Activated CD4-positive, alpha-beta T cell treated with anti-CD3 and anti-CD28 coated beads for 36 hours (primary cell): ENCODE measurements at places on chromosomes 1 and 21. TPM values are rescaled to one million over a fixed set of nuclear protein-coding genes. Genes with fewer than 3 reads are reported as not detected.
A peak's percentile ranks its signal among the peaks of the same experiment; 100 is the strongest.

Gene TSPEAR
- total RNA-seq, result not detected

Gene KIF1B
- 12.3 TPM for total RNA-seq

Gene TRIM67
- total RNA-seq, result not detected

Gene CLEC20A
- not detected for total RNA-seq

DNA sequence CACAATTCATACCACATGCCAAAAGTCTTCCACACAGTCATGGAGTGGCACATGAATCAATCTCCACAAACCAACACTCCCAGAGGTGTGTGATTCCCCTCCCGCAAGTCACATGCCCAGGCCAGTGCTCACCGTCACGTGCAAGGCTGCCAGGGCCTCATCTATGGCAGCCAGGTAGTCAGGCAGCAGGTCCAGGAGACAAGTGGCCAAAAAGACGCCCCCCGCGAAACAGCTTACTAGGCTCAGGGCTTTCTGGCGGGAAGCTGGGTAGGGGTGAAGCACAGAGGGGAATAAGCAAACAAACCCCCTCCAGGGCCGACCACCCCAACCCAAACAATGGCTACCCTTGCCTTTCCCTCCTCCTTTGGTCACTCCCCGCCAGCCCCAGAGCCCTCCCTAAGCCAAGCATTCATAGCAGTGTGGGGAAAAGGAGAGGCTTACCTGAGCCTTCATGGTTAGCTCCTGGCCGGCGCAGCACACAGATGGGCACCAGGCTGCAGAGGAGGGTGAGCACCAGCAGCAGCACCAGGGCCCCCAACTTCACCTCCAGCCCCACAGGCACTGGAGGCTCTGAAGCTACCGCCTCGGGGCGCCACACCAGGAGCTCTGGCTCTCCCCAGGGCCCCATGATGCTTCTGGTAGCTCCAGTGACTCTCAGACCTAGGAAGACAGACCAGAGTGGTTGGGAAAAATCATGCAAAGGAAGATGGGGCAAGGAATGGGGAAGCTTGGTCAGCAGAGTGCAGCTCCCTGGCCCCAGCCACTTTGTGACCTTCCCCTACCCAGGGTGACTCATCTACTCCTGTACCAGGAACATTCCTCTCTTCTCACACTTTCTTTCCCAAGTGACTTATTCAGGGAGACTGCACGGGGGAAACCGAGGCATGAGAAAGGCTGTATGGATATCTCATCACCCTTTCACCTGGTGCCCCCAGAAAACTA, 978 bp downstream of the SLC39A1 start:
- peak overlapping the region; percentile 81 for H3K4me3 ChIP-seq
- H3K27ac ChIP-seq, result peak overlapping the region; percentile 94
- H3K4me1 ChIP-seq, result peaks cover 42% of the 10 kb centered on the region
- H3K36me3 ChIP-seq, result peaks cover 21% of the 10 kb centered on the region

GRCh38 chr1:24796524-24796923, 51.3 kb downstream of the CLIC4 start:
- peaks cover 11% of the 10 kb centered on the region for H3K36me3 ChIP-seq
- no peaks in the 10 kb centered on the region for H3K4me1 ChIP-seq
- H3K4me3 ChIP-seq, result no peak overlapping the region
- DNase-seq, result no peak

- H3K27ac ChIP-seq, result no peak overlapping the region
- no peak for DNase-seq
- H3K4me1 ChIP-seq, result no peaks in the 10 kb centered on the region
- H3K4me3 ChIP-seq, result no peak overlapping the region
- no peaks in the 10 kb centered on the region for H3K27me3 ChIP-seq
Observed at GRCh38 chr1:240508950-240509349, 103.0 kb downstream of the GREM2 start.

DNA sequence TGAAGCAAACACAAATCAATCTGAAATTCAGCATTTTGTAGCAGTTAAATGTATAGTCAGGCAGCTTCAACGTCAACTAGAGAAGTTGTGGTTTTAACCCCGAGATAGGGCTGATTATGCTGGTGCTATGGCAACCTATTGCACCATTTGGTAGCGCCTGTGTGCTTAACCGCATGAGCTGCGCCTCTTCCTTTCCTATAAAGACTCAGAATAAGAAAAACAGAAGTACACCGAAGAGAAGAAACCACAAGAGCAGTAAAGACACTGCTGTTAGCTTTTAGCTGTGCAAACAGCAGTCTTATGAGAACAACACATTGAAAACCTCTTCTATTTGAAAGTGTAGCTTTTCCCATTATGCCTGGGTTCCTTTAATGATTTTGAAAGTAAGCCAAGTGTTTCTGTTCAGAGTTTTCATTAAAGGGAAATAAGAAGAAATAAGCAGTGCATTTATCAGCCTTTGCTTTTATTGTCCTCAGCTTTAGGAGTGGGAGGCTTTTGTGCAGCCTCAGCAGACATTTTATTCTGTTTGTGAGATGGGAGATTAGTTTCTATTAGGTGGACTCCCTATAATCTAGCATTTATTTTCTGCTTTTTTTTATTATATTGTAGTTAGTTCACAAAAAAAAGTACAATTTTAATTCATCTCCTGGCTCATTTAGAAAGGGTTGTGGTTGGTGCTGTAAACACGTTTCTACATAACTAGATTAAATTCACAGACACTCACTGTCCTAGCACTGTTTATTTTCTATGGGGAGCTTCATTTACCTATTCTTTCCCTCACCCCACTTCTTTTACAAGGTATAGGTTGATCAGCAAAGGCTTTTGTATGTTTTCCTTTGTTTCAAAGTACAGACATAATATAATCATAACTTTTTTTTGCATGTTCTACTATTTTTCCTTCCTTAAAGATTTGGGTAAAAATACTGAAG, 43.3 kb downstream of the PTPRC start:
- peak overlapping the region; percentile 61 for H3K4me3 ChIP-seq
- H3K36me3 ChIP-seq, result peaks cover 56% of the 10 kb centered on the region
- H3K4me1 ChIP-seq, result peaks cover 85% of the 10 kb centered on the region
- DNase-seq, result peak; percentile 89

- peak; percentile 24 for DNase-seq
- no peak overlapping the region for H3K4me3 ChIP-seq
- no peaks in the 10 kb centered on the region for H3K36me3 ChIP-seq
- H3K27ac ChIP-seq, result peak overlapping the region; percentile 41
- peaks cover 17% of the 10 kb centered on the region for H3K4me1 ChIP-seq
- H3K27me3 ChIP-seq, result peaks cover 19% of the 10 kb centered on the region
Observed at GRCh38 chr21:41956926-41957729, 3.3 kb upstream of the C2CD2 start.

- DNase-seq, result no peak
- H3K36me3 ChIP-seq, result peaks cover 2% of the 10 kb centered on the region
- no peak overlapping the region for H3K4me3 ChIP-seq
- no peaks in the 10 kb centered on the region for H3K27me3 ChIP-seq
Observed at GRCh38 chr1:231940701-231941100, 314.1 kb downstream of the DISC1 start.

DNA sequence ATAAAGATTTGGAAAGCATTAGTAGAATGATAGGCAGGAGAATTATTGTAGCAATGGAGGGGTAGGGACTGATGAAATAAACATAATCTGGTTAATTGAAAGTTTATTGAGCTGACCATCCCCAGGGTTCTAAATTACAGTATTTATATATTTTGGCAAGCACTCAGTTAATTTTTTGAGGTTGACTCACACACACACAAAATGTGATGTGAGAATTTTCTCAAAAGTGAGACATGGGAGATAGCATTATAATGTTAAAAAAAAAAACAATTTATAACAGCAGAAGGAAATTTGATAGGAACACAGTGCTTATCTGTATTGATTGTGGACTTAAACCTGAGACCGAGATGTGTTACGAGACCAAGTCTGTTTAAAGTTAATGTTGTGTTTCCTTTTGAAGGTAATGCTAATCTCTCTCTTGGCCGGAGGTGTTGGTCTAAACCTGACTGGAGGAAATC, 24.6 kb downstream of the TRIM45 start:
- no peaks in the 10 kb centered on the region for H3K27me3 ChIP-seq
- peaks cover 80% of the 10 kb centered on the region for H3K36me3 ChIP-seq
- H3K4me1 ChIP-seq, result peaks cover 19% of the 10 kb centered on the region
- DNase-seq, result no peak
- H3K27ac ChIP-seq, result no peak overlapping the region
- no peak overlapping the region for H3K4me3 ChIP-seq

GRCh38 chr1:237269938-237270337, 228.0 kb downstream of the RYR2 start:
- no peak for DNase-seq
- H3K27me3 ChIP-seq, result peaks cover 14% of the 10 kb centered on the region
- no peak overlapping the region for H3K27ac ChIP-seq
- H3K36me3 ChIP-seq, result no peaks in the 10 kb centered on the region
- H3K4me1 ChIP-seq, result peaks cover 12% of the 10 kb centered on the region
- no peak overlapping the region for H3K4me3 ChIP-seq

DNA sequence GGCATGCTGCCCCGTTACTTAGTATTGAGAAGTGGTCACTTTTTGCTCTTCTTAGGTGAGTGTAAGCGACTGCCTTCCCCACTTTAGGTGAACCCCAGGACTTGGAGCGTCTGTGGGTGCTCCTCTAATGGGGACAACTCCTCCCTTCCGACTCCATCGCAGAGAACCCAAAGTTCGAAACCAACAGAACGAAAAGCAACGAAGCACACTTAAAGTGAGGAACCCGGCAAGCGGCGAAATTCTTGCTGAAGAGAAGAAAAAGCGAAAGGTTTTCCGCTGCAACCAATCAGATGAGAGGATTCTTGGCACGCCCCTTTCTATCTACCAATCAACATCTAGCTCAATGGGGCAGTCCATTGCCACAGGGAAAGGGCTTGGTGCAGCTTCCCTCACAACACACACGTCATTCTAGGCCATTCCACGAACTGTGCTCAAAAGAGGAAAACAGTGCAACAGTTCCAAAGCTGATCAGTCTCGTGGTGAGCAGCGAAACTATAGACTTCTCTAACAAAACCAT, 709 bp upstream of the SUCO start:
- H3K4me1 ChIP-seq, result peaks cover 35% of the 10 kb centered on the region
- peak; percentile 88 for DNase-seq
- peak overlapping the region; percentile 100 for H3K27ac ChIP-seq

DNA sequence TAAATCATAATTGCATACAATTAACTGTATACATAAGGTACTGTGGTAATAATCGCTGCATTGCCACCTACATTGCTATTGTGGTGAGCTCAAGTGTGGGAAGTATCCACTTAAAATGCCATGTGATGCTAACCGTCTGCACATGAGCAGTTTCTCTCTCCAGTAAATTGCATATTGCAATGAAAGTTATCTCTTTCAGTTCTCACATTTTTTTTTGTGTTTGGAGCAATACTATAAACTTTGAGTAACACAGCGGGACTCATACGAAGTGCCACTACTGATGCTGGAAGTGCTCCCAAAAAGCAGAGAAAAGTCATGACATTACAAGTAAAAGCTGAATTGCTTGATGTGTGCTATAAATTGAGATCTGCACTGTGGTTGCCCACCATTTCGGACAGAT, 38.5 kb downstream of the DISC1 start:
- peaks cover 17% of the 10 kb centered on the region for H3K36me3 ChIP-seq
- no peak overlapping the region for H3K27ac ChIP-seq
- H3K27me3 ChIP-seq, result no peaks in the 10 kb centered on the region
- peaks cover 4% of the 10 kb centered on the region for H3K4me1 ChIP-seq
- DNase-seq, result no peak
- H3K4me3 ChIP-seq, result no peak overlapping the region

- peak overlapping the region; percentile 3 for H3K27ac ChIP-seq
- H3K36me3 ChIP-seq, result no peaks in the 10 kb centered on the region
- peaks cover 25% of the 10 kb centered on the region for H3K4me1 ChIP-seq
- H3K27me3 ChIP-seq, result no peaks in the 10 kb centered on the region
- no peak overlapping the region for H3K4me3 ChIP-seq
- DNase-seq, result no peak
Observed at GRCh38 chr1:64969305-64970046, 3.1 kb upstream of the JAK1 start.

DNA sequence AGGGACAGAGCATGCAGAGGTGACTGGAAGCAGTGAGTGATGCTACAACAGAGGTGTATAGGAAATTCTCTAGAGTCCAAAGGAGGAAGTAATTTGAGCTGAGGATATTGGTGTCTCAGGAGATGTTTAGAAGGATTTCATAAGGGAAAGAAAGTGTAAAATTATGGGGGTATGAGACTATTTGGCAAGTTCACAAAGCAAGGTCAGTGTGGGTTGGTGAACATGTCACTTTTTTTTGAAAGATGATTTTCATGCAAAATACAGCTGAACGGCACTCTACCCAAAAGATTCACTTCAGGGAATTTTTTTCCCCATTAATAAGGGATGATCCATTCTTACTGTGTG, 24.1 kb downstream of the HMGCS2 start:
- H3K36me3 ChIP-seq, result peaks cover 14% of the 10 kb centered on the region
- H3K27me3 ChIP-seq, result no peaks in the 10 kb centered on the region
- no peak for DNase-seq
- no peak overlapping the region for H3K4me3 ChIP-seq
- no peak overlapping the region for H3K27ac ChIP-seq
- H3K4me1 ChIP-seq, result peaks cover 13% of the 10 kb centered on the region

GRCh38 chr1:75237316-75237715, 103.1 kb downstream of the LHX8 start:
- no peak overlapping the region for H3K27ac ChIP-seq
- no peaks in the 10 kb centered on the region for H3K4me1 ChIP-seq
- peaks cover 2% of the 10 kb centered on the region for H3K27me3 ChIP-seq
- DNase-seq, result no peak
- no peaks in the 10 kb centered on the region for H3K36me3 ChIP-seq

DNA sequence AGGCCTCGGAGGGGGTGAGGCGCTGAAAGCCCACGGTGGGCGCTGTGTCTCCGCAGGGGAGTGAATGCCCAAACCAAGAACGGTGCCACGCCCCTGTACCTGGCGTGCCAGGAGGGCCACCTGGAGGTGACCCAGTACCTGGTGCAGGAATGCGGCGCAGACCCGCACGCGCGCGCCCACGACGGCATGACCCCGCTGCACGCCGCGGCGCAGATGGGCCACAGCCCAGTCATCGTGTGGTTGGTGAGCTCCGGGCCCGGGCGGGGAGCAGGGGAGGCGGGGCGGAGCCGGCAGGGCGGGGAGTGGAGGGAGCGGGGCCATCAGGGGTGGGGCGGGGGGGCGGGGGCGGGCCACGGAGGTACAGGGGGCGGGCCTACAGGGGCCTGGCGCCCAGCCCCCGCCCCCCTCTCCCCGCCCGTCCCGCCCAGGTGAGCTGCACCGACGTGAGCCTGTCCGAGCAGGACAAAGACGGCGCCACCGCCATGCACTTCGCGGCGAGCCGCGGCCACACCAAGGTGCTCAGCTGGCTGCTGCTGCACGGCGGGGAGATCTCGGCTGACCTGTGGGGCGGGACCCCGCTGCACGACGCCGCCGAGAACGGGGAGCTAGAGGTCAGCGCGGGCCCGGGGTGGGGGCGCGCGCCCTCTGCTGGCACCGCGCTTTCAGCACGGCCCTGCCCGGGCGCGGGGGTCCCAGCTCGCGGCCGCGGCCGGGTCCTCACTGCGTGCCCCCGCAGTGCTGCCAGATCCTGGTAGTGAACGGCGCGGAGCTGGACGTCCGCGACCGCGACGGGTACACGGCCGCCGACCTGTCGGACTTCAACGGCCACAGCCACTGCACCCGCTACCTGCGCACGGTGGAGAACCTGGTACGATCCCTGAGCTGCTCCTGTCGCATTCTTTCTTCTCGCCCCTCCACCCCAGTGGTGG, 15.9 kb downstream of the ESPN start:
- H3K36me3 ChIP-seq, result no peaks in the 10 kb centered on the region
- no peak overlapping the region for H3K27ac ChIP-seq
- H3K4me1 ChIP-seq, result peaks cover 6% of the 10 kb centered on the region
- H3K27me3 ChIP-seq, result peaks cover 18% of the 10 kb centered on the region
- DNase-seq, result peak; percentile 89

GRCh38 chr1:202815120-202815519, 4.4 kb downstream of the PCAT6 start:
- DNase-seq, result no peak
- peaks cover 5% of the 10 kb centered on the region for H3K27me3 ChIP-seq
- no peak overlapping the region for H3K4me3 ChIP-seq
- peaks cover 10% of the 10 kb centered on the region for H3K4me1 ChIP-seq
- no peak overlapping the region for H3K27ac ChIP-seq
- H3K36me3 ChIP-seq, result no peaks in the 10 kb centered on the region
